Foreskin keratinocyte (primary cell): ENCODE measurements at places on chromosomes 16 and 17.

DNA sequence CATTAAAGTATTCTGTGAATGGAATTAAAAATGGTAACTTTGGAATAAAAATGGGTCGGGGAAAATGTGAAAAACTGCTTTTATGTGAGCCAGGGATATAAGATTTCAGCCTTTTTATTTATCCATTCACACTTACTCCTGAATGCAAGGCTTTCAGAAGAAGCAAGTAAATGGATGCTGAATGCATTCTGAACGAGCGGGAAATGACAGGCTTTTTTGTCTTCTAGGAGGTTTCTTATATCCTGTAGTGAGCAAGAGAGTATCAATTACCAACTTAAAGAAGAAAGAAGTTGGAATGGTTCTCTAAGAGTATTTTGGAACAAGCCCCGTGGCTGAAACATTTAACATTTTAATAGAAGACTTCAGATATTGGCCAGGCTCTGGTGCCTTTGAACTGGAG, 36.0 kb downstream of the NUP93 start:
- DNase-seq: no peak

DNA sequence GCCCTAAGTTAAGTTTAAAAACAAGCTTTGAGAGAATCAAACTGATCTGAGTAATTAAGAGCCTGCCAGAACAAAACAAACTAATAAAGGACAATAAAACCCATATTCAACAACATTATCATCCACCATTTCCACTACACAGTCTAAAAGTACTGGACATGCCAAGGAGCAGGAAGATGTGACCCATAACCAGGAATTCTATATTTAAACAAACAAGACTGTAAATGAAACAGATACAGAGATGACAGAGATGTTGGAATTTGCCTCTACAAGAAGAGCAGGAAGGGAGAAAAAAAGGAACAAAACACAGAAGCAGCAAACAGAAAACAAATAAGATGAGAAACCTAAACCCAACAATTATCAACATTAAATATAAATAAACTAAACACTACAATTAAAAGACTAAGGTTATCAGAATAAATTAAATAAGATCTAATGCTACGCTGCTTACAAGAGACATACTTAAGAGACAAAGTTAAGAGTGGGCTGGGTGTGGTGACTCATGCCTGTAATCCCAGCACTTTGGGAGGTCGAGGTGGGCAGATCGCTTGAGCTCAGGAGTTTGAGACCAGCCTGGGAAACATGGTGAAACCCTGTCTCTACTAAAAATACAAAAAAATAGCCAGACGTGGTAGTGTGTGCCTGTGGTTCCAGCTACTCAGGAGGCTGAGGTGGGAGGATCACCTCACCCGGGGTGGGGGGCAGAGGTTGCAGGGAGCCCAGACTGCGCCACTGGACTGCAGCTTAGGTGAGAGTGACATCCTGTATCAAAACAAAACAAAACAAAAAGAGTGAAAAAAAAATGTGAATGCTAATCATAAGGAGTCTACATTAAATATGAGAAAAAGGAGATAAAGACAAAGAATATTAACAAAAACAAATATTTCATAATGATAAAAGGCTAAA, 50.6 kb downstream of the CREBBP start:
- DNase-seq: no peak

GRCh38 chr16:81318711-81319110, 3.9 kb downstream of the GAN start:
- no peak for DNase-seq

GRCh38 chr16:19574615-19575014, 19.1 kb downstream of the VPS35L start:
- no peak for DNase-seq

- no peak for DNase-seq
Observed at GRCh38 chr17:36597226-36597625, 4.2 kb upstream of the MRM1 start.

DNA sequence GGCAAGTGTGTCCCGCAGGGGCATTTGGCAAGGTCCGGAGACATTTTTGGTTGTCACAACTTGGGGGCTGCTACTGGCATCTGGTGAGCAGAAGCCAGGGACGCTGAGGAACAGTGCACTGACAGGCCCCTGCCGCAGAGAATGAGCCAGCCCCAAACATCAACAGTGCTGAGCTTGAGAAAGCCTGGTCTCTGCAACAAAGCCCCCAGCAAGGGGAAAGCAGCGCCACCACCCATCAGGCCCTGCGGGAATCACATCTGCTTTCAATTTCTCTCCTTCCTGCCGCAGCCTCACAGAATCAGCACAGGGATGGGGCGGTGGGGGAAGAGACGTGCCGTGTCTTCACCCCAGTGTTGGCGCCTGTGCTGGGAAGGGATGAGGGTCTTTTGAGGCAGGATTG, 14.8 kb upstream of the PRPSAP1 start:
- DNase-seq: no peak

- no peak for DNase-seq
Observed at GRCh38 chr16:87854907-87855683, 14.2 kb downstream of the SLC7A5 start.

DNA sequence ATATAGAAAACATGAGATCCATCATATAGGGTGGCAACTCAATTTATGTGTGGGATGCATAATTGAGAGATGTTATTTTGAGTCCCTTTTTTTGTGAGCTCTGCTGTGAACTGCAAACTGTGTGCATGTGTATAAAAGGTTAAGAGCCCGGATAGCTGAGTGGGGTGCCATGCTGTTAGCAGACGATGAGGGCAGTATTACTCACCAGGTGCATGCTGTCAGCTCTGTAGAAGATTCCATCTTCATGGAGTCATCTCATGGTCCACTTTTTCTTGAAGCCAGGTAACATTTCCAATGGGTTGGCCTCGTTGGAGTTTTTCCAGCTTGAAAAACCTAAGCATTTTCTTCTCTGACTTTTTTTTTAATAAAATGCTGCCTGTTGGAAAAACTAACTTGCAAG, 43.0 kb upstream of the RHBDL3 start:
- peak; percentile 51 for DNase-seq

GRCh38 chr17:39674702-39675389, 6.6 kb downstream of the PNMT start:
- DNase-seq: no peak

- no peak for DNase-seq
Observed at GRCh38 chr17:740240-741017, 8.0 kb downstream of the TLCD3A start.
